IMR-90 (cell line): ENCODE measurements at places on chromosomes 6 and 20. TPM values are rescaled to one million over a fixed set of nuclear protein-coding genes. Genes with fewer than 3 reads are reported as not detected.
A peak's percentile ranks its signal among the peaks of the same experiment; 100 is the strongest.

Gene SLC35B3
- 19.0 and 33.9 TPM in 2 replicates for total RNA-seq

Gene THEMIS
- total RNA-seq = under 0.01 TPM in 1 of 2 replicates, not detected in the other

Gene CTCFL
- total RNA-seq = not detected in 2 replicates

Gene BMP6
- total RNA-seq = 0.18 and 0.28 TPM in 2 replicates

Gene EYA4
- total RNA-seq = 11.1 and 11.9 TPM in 2 replicates

DNA sequence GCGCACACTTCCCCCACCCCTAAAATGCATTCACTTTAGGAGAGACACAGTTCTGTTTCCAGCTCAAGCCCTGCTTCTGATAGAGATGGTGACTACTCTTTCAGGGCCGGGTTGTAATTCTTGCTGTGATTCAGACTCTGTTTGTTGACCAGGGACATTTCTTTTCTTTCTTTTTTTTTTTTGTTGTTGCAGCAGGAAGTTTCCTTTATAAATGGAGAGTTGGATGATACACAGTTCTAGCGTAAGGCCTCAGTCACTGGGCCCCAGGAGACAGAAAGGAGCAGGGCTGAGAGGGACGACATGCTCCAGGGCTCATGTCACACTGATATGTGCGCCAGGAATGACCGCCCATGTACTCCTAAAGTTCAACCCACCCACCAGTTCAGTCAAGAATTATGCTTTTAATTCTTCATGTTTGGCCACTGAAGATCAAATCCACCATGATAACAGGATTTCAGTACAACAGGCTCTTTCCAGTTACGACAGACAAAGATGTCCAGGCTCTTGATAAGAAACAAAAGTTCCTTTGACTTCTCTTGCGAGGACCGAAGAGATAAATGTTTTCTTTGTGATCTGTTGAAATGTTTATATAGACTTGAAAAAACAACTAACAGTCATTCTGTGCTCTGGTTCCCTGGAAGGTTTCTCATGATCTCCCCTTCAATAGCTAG, 142.5 kb downstream of the CD164 start:
- DNase-seq = no peak

DNA sequence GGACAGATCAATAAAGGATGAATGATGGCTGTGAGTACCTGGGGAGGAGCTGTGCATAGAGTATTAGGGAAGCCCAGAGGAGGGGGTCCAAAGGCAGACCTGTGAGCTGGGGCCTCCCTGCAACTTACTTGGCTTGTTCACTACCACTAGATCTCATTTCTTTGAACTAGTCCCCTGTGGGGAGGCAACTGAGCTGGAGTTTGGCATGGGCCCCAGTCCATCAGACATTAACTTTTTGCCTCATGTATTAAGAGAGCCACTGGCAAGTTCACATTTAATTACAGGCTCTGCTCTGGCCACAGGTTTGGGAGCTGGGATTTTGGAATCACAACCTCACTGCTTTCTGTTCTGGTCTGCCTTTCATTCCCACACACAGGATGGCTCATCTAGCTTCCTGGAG, 254.1 kb downstream of the PRL start:
- no peak for DNase-seq

GRCh38 chr6:113048741-113049140, 701.6 kb downstream of the RFPL4B start:
- DNase-seq = peak; percentile 45

DNA sequence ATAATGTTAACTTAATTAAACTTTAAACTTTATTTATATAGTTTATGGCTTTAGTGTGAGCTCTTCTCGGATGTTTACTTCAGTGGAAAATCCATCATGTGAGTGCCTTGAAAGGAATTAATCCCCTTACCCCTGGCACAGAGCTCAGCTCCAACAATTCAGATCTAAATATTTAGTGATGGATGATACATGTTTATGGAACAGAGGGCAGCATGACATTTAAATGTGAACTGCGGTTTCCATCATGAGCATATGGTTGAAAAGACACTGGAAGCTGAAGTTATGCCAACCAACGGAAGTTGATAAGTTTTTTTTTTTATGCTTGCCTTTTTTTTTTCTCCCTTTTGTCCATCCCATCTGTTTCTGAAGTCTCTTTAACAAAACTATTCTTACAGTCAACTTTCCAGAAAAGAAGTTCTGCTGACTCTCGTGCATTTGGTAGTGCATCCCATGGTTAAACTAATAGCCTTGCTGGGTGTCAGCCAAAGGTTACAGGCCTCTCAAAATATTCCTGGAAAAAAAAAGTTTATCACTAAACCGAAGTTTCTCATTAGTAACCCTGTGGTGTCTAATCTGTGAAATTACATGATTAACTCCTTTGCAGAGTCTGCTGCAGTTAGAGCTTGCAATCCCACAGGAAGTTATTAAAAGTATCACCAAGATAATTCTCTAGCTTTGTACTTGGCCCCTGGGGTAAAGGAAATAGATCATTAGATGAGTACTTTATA, 243.9 kb upstream of the TCF21 start:
- peak; percentile 74 for DNase-seq

DNA sequence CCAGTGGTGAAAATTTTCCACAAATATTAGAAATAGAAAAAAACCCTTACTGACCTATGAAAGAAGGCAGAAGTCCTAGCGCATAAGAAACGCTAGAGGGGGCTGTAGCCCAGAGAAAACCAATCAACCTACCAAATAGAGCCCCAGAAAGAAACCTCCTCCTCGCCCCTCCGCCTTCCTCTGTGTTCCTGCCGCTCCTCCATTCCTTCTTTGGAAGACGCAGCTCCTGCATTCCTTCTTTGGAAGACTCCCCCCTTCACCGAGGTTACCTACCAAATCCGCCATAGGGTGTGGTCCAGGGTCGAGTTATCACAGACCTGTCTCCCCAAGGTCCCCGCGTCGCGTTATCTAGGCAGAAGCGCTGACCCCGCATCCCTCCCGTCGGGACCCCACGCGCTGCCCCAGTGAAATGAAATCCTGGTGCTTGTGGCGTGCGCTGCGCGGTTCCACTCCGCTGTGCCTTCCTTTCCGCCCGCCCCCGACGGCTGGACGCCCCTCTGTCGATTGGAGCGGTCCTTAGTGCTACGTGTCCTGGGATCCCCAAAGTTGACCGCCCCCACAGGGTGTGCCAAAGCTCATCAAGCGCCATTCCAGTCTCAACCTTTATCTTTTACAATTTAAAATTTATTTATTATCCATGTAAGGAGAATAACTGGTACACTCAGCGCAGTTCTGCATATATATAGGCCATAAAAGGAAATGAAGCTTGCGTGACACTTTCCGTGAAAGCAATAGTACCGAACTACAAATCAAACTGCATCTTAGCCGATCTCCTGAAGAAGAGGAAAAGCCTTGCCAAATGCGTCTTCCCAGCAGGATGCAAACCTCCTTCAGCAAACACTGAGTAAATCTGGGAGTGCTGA, 13.0 kb downstream of the RPP21 start:
- DNase-seq = peak; percentile 74

- DNase-seq = no peak
Observed at GRCh38 chr20:10157549-10157948, 61.1 kb upstream of the SNAP25 start.

DNA sequence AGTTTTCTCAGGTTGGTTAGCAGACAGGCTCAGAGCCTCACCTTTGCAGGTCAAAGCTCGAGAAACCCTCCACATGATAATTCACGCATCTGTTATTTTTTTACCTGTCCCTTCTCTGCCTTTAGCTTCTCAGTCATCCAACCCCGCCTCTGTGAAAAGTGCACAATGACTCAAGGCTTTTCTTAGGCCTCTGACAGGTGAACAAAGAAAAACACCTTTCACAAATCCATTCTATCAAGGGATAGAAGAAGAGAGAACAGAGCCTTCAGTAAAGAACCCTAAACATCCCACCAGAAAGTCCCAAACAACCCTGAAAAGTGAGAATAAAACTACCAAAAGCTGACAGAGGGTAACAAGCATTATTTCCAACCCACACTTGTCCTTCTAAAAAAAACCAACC, 178.2 kb downstream of the GJA10 start:
- DNase-seq = no peak

DNA sequence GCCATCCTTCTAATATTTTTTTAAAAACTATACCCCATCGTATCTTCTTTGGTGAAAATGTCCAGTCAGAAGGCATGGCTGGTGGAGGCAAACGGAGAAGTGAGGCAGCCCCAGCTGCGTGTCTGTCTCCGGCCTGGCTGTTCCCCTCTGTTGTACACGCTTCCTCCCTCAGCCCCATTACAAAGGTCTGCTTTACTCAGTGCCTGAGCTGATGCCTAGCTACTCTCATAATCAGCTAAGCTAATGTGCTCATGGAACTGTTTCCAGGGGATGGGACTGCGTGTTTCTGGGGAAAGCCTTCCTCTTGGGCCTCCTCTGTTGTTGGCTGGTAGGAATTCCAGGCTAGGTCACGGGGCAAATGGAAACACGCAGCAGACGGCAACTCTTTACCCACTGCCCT, 67.3 kb downstream of the PPP1R3G start:
- no peak for DNase-seq
